Activated CD4-positive, alpha-beta T cell treated with anti-CD3 and anti-CD28 coated beads, Interleukin-2, amount 50 U/mL, for 4 hours (primary cell): ENCODE measurements at places on chromosomes 1 and 21.

- DNase-seq: no peak
These were observed 3.0 kb downstream of the CCDC17 start for GRCh38 chr1:45620588-45621500.

- no peak for DNase-seq
These were observed 200.8 kb downstream of the RHOU start for GRCh38 chr1:228935855-228936727.

GRCh38 chr1:12467570-12468286, 150.3 kb downstream of the DHRS3 start:
- no peak for DNase-seq

GRCh38 chr1:97412737-97413136, 508.1 kb downstream of the DPYD start:
- DNase-seq: no peak

DNA sequence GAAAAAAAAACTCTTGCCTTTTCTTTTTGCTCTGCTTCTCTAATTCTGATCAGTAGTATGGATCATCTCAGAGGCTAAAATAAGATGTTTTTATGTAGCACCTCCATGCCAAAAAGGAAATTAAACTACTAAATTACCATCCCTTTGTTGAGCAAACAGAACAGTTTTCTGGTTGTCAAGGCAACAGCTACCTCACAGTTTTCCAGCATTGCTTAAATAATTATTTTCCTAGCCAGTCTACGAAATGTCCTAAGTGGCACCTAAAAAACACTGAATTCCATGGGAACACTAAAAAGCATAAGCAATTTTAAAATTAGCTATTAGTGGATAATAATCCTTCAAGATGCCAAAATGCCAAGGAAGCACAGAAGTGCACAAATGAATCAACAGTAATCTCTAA, 61.7 kb downstream of the ARID4B start:
- no peak for DNase-seq

- DNase-seq: no peak
These were observed 91.4 kb upstream of the S1PR1 start for GRCh38 chr1:101145449-101145820.

DNA sequence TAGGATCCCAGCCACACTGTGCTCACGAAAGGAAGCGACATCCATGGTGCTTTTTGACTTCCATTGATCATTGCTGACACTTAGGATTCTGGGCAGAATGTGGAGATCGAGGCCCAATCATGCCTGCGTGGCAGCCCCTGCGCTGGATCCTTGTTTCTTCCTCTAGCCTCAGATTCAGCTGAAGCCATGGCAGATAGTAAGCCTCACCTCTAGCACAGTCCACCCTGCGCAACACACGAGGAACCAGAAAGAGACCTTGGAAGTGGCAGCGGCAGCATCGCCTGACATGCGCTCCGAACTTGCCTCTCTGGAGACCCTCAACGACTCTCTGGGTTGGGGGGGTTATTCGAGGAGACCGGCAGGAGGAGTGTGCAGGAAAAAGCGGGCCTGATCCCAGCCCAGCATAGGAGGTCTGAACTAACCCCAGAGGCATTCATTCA, 10.6 kb downstream of the HLX start:
- DNase-seq: no peak

- no peak for DNase-seq
These were observed 1.2 kb upstream of the LUZP1 start for GRCh38 chr1:23169727-23170335.
